ENCODE measurements at places on chromosomes 7 and 10. TPM values are rescaled to one million over a fixed set of nuclear protein-coding genes. Genes with fewer than 3 reads are reported as not detected.

DNA sequence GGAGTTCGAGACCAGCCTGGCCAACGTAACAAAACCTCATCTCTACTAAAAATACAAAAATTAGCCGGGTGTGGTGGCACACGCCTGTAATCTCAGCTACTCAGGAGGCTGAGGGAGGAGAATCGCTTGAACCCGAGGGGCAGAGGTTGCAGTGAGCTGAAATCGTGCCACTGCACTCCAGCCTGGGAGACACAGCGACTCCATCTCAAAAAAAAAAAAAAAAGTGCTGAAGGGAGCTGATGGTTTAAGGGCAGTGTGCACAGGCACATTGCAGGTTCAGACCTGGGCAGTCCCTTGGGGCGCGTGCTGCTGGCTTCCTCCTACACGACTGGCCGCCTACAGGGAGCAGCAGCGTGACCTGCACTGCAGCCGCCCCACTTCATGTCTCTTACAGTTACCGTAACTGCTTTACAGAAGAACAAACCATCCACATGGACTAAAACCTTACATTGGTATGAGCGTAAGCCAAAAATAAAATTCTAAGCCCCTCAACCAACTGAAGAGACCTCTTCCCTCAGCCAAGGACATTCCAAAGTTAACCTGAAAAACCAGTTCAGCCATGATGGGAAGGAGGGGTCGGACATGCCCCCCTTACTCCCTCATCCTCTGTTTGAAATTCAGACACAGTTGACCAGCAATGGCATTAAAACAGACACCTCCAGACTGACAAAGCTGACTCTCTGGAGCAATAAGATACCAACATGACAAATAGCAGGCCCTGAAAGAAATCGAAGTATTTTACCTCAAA lies 262.2 kb downstream of the ZMYND11 start:
- DNase-seq: no peak

DNA sequence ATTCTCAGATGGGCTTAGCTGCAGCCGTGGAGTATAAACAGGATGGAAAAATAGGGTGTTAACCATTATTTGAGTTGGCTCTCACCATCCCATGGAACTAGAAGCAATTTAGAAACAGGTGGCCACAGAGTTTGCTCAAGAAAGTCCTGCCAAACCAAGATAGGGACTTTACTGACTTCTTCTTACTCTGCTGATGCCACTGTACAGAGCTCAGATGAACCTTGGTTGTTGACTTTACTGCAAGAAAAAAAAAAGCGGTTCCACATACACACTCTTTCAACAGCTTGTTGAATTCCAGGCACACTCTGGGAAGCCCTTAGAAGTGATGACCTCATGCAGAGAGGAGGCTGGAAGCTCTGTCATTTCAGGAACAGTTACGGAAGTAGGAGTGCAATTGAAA lies 753.4 kb downstream of the NRG3 start:
- DNase-seq: no peak

DNA sequence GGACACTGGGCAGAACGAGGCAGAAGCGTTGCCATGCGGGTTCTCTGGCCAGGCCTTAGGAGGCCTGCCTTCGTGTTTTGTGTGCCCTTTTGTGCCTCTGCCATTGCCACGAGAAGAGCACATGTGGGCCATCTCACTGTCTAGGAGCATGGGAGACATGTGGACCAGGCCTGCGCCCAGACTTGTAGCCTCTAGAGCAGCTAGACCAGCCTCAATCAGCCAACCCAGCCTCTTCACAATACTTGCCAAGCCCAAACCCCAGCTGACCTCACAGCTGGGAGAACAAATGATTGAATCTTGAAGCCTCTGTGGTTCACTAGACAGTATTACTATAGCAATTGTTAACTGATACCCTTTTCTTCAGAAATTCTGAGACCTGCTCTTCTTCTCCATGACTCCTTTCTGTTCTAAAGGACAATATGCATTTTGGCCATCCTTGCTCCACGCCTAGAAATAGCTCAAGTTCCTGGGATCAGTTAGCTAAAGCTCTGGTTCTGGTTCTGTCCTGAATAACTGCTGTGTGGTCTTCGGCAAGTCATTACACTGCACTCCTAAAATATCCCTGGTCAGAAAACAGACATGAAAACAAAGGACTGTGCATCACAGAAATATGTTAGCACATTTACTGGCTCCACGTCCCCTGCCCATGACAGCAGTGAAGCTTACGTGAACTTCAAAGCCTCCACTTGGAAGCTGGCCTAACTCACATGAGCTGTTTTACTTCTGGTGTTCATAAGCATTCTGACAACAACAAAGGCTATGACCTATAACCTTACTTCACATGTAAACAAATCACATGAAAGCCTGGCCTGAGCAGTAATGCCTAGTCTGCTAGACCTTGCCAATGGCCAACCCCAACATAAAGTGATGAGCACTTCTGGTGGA lies 72.3 kb upstream of the MKRN1 start:
- DNase-seq: no peak

GRCh38 chr7:79504607-79505389 lies 51.3 kb upstream of the MAGI2 start:
- no peak for DNase-seq

GRCh38 chr10:20271490-20271889 lies 455.3 kb downstream of the PLXDC2 start:
- no peak for DNase-seq

DNA sequence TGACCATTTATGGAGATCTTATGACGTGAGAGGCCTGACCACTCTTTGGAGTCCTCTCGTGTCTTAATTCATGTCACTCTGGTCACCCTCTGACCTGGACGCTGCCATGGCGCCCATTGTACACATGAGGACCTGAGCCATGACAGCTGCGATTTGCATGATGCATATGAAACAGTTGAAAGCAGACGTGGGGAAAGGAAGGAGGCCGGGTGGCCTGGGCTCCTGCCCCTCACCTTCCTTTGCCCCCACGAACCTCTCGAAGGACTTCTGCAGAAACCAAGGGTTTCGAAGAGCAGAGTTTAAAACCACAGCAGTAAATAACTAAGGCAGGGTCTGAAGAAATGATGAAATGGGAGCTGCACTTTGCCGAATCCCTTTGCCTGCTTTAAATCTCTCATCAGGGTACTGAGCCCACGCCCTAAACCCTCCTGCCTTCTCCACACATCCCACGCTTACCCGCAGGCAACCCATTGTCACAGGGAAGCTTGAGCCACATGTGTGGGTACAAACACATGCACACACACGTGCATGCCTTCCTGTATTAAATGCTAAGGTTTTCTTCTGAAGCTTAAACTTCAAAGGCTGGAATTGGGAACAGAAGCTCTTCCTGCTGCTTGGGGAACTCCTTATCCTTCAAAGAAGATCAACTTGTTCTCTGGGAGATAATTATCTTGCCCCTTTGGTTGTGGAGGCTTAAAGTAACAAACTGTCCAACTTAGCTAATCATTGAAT lies 11.7 kb upstream of the CALML3 start:
- DNase-seq: no peak

GRCh38 chr10:108567899-108568752 lies 1355.2 kb downstream of the XPNPEP1 start:
- DNase-seq: no peak

DNA sequence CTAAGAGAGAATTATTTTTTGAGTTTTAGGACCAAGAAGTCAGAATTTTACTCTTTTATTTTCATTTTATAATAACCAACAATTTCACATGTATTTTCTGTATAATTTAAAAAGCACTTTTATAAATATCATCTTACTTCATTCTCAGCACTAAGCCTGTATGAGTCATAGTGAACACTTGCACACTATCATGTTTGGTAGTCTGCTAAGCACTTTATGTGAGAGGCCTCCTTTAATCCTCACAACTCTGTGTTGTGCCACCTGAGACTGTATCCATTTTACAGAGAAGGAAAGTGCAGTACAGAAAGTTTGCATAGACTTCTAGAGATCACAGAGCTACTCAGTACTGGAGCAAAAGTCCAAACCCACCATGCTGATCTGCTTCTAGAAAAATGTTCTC lies 939.6 kb downstream of the NRG3 start:
- no peak for DNase-seq

GRCh38 chr7:99124751-99125504 lies 19.0 kb downstream of the SMURF1 start:
- no peak for DNase-seq

GRCh38 chr7:117781707-117782106 lies 91.5 kb downstream of the CTTNBP2 start:
- no peak for DNase-seq

GRCh38 chr7:91843831-91844230 lies 36.7 kb downstream of the MTERF1 start:
- DNase-seq: no peak

GRCh38 chr7:115153769-115154477 lies 232.0 kb downstream of the MDFIC start:
- no peak for DNase-seq

DNA sequence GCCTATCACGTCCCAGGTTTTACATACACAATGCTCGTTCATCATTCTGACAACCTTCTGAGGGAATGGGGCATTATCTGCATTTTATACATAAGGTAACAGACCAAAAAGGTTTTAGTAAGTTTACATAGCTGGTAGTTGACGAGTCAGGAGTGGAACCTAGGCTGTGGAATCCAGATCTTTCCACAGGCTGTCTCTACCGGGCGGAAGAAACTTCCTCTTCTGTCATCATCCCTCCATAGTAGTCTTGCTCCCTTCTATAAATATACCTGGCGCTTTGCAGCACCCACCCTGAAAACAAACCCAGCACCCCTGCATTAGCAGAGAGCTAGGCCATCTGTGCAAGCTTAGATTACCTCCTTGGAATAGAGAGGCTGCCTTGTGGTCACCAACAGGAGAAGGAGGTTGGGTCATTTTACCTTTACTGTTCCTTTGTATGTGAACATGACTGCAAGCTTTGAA lies 1.3 kb downstream of the TSPAN13 start:
- no peak for DNase-seq

- no peak for DNase-seq
Measured at GRCh38 chr7:157403646-157404401, 67.0 kb downstream of the DNAJB6 start.

The IL15RA gene
- 9.4 TPM for total RNA-seq

The BTBD16 gene
- total RNA-seq: not detected

The CALCR gene
- total RNA-seq: 0.64 TPM
